ENCODE measurements at places on chromosomes 3 and 15. TPM values are rescaled to one million over a fixed set of nuclear protein-coding genes. Genes with fewer than 3 reads are reported as not detected.

DNA sequence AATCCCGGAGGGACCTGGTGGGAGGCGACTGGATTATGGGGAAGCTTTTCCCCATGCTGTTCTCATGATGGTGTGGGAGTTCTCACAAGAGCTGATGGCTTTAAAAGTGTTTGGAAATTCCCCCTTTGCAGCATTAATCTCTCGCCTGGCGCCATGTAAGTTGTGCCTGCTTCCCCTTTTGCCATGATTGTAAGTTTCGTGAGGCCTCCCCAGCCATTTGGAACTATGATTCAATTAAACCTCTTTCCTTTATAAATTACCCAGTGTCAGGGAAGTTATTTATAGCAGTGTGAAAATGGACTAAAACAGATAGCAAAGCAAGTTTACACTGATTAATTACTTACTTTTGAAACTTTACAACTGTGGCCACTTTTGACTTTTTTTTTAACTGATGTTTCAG, 10.6 kb upstream of the U2SURP start:
- no peaks in the 10 kb centered on the region for H3K36me3 ChIP-seq
- H3K4me1 ChIP-seq, result no peaks in the 10 kb centered on the region
- H3K27me3 ChIP-seq, result no peaks in the 10 kb centered on the region
- H3K4me3 ChIP-seq, result no peak overlapping the region

DNA sequence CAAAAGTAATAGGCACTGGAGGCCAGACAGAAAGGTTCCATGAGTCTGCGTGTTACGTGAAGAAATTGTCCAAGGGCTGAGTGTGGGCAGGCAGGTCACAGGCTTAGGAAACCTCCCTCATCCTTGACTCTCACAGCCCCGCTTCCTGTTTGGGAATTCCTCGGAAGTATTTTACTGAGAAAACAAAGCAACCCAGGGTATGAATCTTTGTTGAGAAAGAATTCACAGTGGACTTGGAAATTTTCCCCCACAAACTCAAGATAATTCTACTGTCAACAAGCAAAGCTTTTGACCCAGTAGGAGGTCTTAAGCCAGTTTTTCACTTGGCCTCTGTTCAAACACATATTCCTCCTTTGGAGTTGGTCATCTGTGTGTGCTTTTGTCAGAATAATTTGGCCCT, 377.1 kb upstream of the TPM1 start:
- H3K27me3 ChIP-seq, result no peaks in the 10 kb centered on the region
- no peaks in the 10 kb centered on the region for H3K4me1 ChIP-seq
- no peak for DNase-seq
- peak overlapping the region; percentile 55 for H3K27ac ChIP-seq
- H3K4me3 ChIP-seq, result no peak overlapping the region

- no peaks in the 10 kb centered on the region for H3K27me3 ChIP-seq
- no peak for DNase-seq
- no peak overlapping the region for H3K27ac ChIP-seq
Measured at GRCh38 chr15:37425541-37425940, 325.2 kb upstream of the MEIS2 start.

DNA sequence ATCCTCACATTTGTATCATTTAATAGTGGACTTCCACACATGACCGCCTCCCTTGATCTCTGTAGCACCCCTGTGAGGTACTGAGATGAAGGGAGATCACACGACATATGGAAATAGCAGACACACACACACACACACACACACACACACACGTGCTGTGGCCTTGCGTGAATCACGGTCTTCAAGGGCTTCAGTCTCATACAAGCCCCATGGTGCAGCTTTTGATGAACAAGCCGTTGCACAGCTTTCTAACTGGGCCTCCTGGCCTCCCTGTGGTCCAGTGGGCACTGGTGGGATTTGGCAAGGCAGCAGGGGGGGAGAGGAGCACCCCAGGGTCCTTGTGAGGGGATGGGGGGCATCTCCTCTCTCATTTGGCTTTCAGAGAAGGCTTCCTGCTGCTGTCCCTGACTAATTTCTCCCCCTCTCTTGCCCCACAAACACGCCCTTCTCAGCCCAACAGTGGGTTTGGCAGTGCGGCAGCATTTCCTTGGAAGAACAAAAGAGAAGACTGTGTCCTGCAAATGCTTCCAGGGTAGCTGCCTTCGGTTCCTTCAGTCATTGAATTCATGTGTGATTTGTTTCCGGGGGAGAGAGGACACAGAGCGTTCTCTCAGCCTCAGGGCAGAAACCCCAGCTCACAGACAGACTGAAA, 98.7 kb downstream of the SMAD6 start:
- no peak overlapping the region for H3K4me3 ChIP-seq
- DNase-seq, result no peak
- H3K36me3 ChIP-seq, result no peaks in the 10 kb centered on the region
- no peaks in the 10 kb centered on the region for H3K27me3 ChIP-seq
- H3K4me1 ChIP-seq, result peaks cover 7% of the 10 kb centered on the region
- H3K27ac ChIP-seq, result no peak overlapping the region

- H3K36me3 ChIP-seq, result no peaks in the 10 kb centered on the region
- no peak overlapping the region for H3K4me3 ChIP-seq
- no peak overlapping the region for H3K27ac ChIP-seq
- DNase-seq, result no peak
Measured at GRCh38 chr3:174776636-174777035, 82.5 kb upstream of the NAALADL2 start.

DNA sequence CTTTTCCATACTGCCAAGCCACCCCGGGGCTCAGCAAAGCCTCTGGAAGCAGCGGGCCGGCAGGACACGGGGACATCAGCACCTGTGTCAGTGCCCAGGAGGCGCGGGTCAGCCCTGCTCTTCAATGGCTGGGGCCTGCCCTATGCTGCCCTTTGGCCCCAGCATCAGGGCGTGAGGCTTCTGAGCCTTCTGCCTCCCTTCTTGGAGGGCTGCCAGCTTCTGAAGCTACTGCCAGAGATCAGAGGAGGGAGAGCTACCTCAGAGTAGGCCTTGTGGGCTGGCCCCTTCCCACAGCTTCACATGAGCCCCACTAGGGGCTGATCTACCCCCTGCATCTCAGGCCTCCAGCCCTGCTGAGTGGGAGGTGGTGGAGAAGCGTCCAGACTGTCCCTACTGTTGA, 13.0 kb upstream of the TMEM115 start:
- no peak overlapping the region for H3K4me3 ChIP-seq
- no peaks in the 10 kb centered on the region for H3K27me3 ChIP-seq
- no peak for DNase-seq
- no peaks in the 10 kb centered on the region for H3K36me3 ChIP-seq

DNA sequence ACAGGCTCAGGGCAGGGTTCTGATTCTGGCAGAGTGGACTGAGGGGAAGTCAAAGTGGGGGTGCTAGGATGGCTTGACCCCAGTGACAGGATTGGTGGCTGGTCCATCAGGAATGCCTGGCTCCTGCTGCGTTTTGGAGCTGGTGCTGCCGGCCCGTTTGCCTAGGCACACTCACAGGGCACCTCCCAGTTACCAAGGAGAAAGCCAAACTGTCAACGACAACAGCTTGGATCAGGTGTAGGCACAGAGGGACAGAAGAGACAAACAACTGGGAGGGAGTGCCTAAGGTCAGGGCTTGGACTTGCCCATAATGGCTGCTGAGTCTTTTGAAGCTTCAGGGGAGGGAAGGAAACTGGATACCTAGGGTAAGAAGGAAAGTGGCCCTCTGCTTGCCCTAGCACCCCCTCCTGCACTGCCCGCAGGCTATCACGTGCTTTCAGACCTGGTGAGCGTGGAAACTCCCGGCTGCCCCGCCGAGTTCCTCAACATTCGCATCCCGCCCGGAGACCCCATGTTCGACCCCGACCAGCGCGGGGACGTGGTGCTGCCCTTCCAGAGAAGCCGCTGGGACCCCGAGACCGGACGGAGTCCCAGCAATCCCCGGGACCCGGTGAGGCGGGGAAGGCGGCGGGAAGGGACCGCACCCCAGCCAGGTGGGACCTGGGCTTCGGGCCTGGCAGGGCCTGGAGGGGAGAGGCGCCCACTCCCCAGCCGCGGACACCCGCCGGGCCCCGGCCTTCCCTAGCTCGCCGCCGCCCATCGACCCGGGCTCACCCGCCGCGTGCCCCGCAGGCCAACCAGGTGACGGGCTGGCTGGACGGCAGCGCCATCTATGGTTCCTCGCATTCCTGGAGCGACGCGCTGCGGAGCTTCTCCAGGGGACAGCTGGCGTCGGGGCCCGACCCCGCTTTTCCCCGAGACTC, 5.1 kb downstream of the DUOX1 start:
- peak overlapping the region; percentile 11 for H3K4me3 ChIP-seq
- H3K4me1 ChIP-seq, result no peaks in the 10 kb centered on the region
- no peaks in the 10 kb centered on the region for H3K36me3 ChIP-seq
- H3K27me3 ChIP-seq, result peaks cover 2% of the 10 kb centered on the region
- no peak for DNase-seq

- no peak overlapping the region for H3K4me3 ChIP-seq
- no peak for DNase-seq
Measured at GRCh38 chr3:25911525-25912295, 121.8 kb downstream of the OXSM start.

Gene ANKUB1
- not detected for total RNA-seq

Gene IL5RA
- total RNA-seq, result 0.98 TPM
